Airway epithelial cell (primary cell): ENCODE measurements at places on chromosomes 3 and 15. TPM values are rescaled to one million over a fixed set of nuclear protein-coding genes. Genes with fewer than 3 reads are reported as not detected.

Gene SEC22C
- total RNA-seq, result 39.2 and 46.8 TPM in 2 replicates

Gene KLHL40
- total RNA-seq, result not detected in 2 replicates

Gene GPR27
- 0.19 and 0.63 TPM in 2 replicates for total RNA-seq

Gene DMXL2
- 6.4 and 7.5 TPM in 2 replicates for total RNA-seq

Gene KCNH8
- total RNA-seq, result not detected in 2 replicates

Gene COL8A1
- 5.6 and 6.8 TPM in 2 replicates for total RNA-seq

Gene CNTN4
- total RNA-seq, result not detected in 2 replicates

Gene SEMA5B
- 0.14 and 0.37 TPM in 2 replicates for total RNA-seq

Gene SEMA3F
- 183 and 242 TPM in 2 replicates for total RNA-seq

Gene CLRN1
- total RNA-seq, result not detected in 2 replicates

Gene DGKG
- under 0.01 TPM in 1 of 2 replicates, not detected in the other for total RNA-seq

Gene ASB14
- not detected in 2 replicates for total RNA-seq

Gene GUCA1C
- total RNA-seq, result not detected in 2 replicates

Gene PGBD4
- total RNA-seq, result 0.23 and 0.63 TPM in 2 replicates

Gene PCOLCE2
- total RNA-seq, result 0.19 and 0.56 TPM in 2 replicates

Gene PP2D1
- not detected in 2 replicates for total RNA-seq

Gene KLF13
- total RNA-seq, result 23.7 and 29.0 TPM in 2 replicates

Gene CLDN16
- 0.37 and 0.56 TPM in 2 replicates for total RNA-seq

Gene LAMB2
- total RNA-seq, result 112 and 135 TPM in 2 replicates

Gene OXTR
- total RNA-seq, result 0.63 and 0.65 TPM in 2 replicates

Gene MEX3B
- total RNA-seq, result 2.0 and 3.4 TPM in 2 replicates

Gene RTP3
- total RNA-seq, result not detected in 2 replicates
